ENCODE measurements at places on chromosomes 7 and 10.

- no peak for DNase-seq
Measured at GRCh38 chr7:100822236-100823139, 4.8 kb downstream of the EPHB4 start.

DNA sequence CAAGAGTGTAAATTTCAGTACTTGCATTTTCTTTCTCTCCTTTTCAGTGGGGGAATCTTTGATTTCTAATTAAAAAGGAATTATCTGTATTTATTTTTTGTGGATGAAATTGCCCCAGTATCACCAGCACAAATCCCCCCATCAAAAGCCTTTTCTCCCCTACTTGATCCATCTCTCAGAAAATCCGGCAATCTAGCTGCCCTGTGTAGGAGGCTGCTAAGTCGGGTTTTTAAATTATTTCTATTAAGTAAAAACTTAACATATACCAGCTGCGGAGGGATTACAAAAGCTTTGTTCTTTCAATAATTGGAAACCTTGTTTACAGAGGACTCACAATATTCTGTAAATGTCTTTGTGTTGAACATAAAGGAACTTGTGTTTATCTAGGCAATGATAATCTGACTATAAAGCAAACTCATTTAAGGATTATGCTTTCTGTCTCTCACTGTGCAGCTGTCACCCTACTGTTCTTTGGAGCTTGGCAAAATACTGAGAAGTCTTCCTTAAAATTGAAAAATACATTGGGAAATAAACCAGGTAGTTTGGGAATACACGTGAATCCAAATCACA lies 177.4 kb upstream of the PRR15 start:
- no peak for DNase-seq

DNA sequence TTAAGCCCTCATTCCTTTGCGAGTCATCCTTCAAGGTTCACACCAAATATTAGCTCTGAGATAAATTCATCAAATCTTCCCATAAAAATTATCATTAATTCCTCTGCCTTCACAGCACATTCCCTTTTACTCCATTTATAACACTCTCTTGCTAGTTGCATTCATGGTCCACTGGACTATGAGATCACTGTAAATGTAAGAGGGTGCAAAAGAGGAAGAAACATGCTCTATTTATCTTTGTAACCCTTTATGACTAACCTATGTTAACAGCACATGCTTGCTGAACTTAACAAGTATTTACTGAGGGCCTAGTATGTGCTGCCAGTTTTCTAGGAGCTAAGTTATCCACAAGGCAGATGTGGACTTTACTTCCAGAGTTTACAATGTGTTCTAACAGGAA lies 86.7 kb upstream of the TMEM168 start:
- no peak for DNase-seq

DNA sequence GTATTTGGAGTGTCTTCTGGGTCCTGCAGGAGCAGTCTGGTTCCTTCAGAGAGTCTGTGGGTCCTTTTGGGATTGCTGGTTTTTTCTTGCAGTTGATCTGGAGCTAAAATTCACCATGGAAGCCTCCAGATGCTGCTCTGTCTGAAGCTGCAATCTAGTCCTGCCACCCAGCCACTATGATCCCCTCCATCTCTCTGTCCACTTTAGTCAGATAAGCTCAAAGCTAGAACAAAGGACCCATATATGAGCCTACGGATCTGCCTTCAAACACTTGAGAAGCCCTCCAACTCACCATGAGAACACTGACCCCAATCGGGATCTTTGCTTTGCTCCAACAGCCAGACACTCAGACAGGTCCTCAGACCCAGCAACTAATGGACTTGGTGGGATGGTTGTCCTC lies 618 bp upstream of the TBXAS1 start:
- DNase-seq: no peak

GRCh38 chr10:24425151-24425550 lies 216.2 kb downstream of the KIAA1217 start:
- DNase-seq: no peak

GRCh38 chr7:35691827-35692307 lies 3.1 kb downstream of the HERPUD2 start:
- no peak for DNase-seq

GRCh38 chr7:112511451-112512202 lies 30.8 kb downstream of the LSMEM1 start:
- DNase-seq: no peak

- no peak for DNase-seq
Measured at GRCh38 chr7:157117796-157118195, 20.9 kb upstream of the UBE3C start.

- peak; percentile 40 for DNase-seq
Measured at GRCh38 chr7:28002638-28003037, 178.0 kb downstream of the JAZF1 start.

GRCh38 chr10:106866244-106866845 lies 298.2 kb downstream of the SORCS1 start:
- no peak for DNase-seq

GRCh38 chr7:8290645-8291308 lies 28.8 kb upstream of the ICA1 start:
- no peak for DNase-seq

- no peak for DNase-seq
Measured at GRCh38 chr10:121324678-121325213, 273.5 kb downstream of the FGFR2 start.

DNA sequence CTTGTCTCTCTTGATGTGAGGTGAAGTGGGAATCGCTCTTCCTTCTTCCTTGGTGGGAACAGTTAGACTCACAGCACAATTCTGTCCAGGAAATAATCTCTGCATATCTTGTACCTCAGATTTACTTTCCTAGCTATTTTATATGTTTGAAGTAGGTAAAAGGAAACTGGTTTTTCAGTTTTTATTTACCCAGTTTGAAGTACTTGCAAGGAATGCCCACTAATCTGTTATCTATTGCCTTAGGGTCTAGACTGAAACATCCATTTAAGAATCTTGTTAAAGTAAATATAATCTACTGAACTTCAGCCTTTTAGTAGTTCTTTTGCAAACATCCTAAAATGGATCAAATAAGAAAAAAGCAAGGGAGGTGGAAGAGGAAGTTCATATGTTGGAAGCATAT lies 229.8 kb downstream of the KCND2 start:
- DNase-seq: no peak

DNA sequence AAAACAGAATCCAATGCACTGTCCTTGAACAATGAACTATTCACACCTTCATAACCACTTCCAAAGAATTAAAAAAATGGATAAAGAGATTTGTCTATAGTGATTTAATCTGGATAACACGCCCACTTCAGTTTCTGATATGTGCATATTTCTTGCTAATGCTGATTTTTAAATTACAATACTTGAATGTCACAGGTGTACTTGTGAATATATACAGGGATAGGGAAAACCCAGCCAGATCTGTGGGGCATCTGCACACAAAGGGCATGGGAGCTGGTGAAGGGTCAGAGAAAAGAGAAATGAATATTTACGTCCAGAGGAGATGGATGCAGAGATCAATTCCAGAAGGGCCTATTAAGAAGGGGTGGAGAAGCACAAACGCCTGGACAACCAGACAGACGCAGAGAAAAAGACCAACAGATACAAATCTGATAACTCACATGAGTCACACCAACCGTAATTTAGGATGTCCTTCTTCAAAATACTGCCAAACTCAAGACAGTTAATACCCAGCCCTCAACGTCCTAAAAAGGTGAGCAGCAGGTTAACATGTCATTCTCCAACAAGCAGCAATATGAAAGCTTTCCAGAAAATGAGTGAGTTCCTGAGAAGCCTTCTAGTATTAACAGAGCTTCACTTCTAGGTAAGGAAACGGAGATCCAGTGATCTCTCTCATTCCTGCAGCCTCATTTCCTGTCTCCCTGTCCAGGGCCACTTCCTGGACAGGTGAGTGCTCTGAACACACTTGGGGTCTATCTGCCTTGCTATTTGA lies 41.9 kb downstream of the PIP4K2A start:
- no peak for DNase-seq

DNA sequence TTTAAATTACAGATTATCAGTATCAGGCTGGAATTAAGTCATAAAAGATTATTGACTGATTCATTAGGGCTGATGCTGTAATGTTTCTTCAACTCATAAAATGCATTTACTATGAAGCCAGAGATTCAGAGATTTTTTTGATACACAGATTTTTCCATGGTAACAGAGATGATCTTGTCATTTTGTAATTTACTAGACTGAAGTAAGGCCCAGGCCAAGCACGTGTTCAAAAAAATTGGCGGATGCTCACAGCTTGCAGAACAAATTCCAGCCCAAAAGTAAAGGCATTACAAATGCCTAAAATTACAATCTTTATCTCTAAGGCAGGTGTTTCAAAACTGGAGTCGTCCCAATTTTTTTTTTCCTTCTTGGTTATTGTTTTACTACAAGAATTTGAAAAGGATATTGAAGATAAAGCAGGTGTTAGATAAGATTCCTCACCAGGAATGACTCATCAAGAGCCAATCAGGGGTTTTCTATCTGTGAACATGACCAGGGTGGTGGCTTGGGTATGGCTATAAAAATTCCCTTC lies 78.4 kb upstream of the MEOX2 start:
- DNase-seq: no peak

- peak; percentile 15 for DNase-seq
Measured at GRCh38 chr10:117345143-117345542, 30.1 kb downstream of the PDZD8 start.

- no peak for DNase-seq
Measured at GRCh38 chr10:91536111-91536510, 96.8 kb downstream of the PPP1R3C start.

- DNase-seq: no peak
Measured at GRCh38 chr7:116951366-116952292, 1.7 kb upstream of the ST7 start.

GRCh38 chr7:148729984-148730733 lies 31.5 kb downstream of the CUL1 start:
- DNase-seq: peak; percentile 80

DNA sequence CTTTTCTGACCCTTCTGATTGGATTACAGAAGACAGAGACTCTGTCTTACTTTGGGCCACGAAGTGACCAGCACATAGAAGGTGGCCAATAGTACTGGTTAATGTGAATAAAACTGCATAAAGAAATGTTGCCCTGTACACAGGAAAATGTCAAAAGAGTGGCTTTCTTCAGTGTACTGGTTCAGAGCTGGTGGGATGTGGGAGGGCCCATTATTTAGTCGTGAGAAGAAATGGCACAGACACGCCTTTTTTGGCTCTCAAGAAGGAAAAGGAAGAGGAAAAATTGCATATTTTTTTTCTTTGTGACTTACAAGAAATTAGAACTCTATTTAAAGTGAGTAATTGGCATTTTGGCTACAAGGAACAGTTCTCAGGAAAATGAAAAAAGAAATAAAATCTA lies 129.7 kb downstream of the DGKI start:
- no peak for DNase-seq

DNA sequence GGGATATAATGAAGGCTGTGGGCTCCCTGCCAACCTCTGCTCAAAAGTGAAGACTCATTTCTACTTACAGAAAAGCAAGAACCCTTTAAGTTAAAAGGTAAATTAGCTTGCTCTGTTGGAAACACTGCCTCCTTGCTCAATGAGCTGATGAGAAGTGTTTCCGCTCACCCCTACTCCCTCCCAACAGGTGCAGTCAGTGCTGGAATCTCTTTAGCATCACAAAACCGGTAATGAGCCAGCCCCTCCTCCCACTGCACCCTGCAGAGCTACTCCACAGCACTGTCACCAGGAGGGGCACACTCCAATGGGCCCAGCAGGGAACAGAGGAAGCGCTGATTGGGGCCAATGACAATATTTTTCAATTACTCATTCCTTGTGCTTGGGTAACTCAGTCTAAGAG lies 262.5 kb downstream of the TCERG1L start:
- no peak for DNase-seq

DNA sequence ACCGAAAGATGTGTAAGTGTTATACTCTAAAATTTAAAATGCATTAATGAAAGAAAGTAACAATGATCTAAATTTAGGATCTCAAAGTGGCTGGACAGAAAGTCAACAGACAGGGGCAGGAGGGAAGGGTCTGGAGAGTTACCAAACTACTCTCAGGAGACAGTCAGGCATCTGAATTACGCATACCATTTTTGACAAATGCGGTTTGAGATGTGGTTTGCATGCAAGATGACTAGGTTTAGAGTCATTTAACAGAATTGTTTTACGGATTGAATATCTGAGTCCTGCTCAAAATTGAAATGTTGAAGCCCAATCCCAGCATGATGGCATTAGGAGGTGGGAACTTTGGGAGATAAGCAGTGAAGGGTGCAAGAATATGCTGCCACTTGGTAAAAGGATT lies 314.1 kb downstream of the WDR11 start:
- no peak for DNase-seq

- peak; percentile 34 for DNase-seq
Measured at GRCh38 chr10:12782537-12782936, 219.0 kb downstream of the CCDC3 start.

DNA sequence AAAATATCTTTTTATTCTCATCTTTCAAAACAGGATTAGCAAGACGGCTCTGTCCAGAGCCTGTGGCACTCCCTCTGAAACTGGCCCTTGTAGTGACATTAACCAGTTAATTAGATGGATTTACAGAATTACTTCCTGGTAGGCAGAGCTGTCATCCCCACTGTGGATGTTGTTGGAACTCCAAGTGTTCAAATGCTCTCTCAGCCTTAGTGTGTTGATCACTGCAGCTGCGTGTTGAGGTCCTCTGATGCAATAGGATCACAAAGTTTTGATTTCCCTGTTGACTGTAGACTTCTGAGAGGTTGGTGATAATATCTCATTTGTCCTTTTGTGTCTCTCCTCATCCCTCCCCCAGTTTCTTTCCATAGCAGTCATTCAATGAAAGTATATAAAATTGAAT lies 117.3 kb upstream of the CDK6 start:
- no peak for DNase-seq

DNA sequence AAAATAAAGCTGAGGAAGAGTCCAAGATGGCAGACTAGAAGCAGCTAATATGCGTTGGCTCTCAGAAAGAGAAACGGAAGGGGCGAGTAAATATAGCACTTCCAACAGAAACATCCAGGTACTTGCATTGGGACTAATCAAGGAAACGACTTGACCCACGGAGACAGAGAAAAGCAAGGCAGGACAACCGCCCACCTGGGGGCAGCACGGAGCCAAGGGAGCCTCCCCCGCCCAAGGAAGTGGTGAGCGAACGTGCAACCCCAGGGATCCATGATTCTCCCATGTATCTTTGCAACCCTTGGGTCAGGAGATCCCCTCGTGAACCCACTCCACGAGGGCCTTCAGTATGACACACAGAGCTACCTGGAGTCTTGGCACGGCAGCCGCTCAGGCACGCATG lies 45.4 kb upstream of the GRM3 start:
- no peak for DNase-seq

All from ELR (cell line).